ENCODE measurements at places on chromosomes 3 and 15.
A peak's percentile ranks its signal among the peaks of the same experiment; 100 is the strongest.

DNA sequence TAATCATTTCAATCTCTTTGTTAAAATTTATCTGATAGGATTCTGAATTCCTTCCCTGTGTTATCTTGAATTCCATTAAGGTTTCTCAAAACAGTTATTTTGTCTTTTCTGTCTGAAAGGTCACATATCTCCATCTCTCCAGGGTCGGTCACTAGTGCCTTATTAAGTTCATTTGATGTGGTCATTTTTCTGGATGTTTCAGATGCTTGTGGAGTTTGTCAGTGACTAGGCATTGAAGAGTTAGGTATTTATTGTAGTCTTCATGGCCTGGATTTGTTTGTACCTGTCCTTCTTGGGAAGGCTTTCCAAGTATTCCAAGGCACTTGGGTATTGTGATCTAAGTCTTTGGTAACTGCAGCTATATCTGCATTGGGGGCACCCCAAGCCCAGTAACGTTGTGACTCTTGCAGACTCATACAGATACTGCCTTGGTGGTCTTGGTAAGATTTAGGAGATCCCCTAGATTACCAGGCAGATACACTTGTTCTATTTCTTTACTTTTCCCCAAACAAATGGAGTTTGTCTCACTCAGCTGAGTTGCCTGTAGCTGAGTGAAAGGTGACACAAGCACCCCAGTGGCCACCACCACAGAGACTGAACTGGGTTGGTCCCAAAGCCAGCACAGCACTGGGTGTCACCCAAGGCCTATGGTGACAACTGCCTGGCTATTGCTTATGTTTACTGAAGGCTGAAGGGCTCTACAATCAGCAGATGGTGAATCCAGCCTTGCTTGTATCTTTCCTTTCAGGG lies 18.9 kb upstream of the SLC27A2 start:
- peaks cover 13% of the 10 kb centered on the region for H3K27me3 ChIP-seq
- peaks cover 1% of the 10 kb centered on the region for H3K4me1 ChIP-seq
- H3K4me3 ChIP-seq = no peak overlapping the region
- no peak for DNase-seq
- H3K36me3 ChIP-seq = peaks cover 3% of the 10 kb centered on the region

DNA sequence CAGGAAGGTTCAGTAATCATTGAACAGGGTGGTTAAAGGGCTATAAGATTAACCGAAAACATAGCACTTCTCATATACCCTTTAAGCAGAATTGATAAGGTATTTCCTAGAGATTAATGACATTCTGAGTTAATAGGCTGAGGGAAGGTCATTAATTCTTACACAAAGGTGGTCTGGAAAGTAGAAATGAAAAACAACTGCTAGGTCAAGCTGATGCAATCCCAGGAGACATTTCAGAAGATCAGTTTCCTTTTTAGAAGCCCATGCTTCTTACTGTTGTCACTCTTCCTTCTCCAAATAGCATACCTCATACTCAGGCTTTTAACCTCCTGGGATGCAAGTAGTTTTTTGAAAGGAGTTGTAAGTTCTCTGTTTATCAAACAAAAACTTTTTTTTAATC lies 8.8 kb downstream of the FILIP1L start:
- peaks cover 36% of the 10 kb centered on the region for H3K36me3 ChIP-seq
- H3K4me1 ChIP-seq = peaks cover 38% of the 10 kb centered on the region
- H3K27me3 ChIP-seq = no peaks in the 10 kb centered on the region
- H3K27ac ChIP-seq = peak overlapping the region; percentile 74
- no peak overlapping the region for H3K4me3 ChIP-seq
- DNase-seq = no peak

DNA sequence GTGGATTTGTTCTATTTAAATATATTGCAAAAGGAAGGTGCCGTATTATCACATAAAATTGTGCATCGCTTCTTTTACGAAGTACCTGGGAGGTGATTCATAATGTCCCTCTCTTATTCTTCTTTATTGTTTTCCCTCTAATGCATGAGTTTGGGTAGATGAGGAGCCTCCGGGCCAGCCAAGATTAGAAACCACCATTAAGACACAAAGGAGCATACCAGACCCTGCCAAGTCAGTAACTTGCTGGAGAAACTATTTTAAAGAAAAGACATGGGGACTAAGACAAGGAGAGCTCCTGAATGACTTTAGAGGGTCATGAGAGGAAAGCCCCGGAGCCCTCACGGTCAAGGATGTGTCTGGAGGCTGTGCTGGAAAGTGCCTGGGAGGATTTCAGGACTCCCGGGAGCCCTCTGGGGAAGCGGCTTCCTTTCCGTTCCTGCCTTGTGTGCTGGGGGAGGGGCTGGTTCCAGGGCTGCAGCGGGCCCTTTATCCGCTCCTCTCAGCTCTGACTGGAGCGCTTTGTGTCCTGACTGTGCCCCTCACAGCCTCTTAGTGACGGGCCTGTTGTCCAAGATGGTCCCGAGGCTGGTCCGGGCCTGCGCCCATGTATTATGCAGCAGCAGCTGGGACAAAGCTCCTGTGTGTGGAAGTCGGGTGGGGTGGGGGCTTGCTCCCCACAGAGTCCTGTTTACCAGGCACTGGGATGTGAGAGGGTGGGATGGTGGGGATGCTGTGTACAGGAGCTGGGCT lies 35.7 kb downstream of the CORO2B start:
- peaks cover 20% of the 10 kb centered on the region for H3K27me3 ChIP-seq
- H3K27ac ChIP-seq = no peak overlapping the region
- H3K4me3 ChIP-seq = no peak overlapping the region
- no peak for DNase-seq

DNA sequence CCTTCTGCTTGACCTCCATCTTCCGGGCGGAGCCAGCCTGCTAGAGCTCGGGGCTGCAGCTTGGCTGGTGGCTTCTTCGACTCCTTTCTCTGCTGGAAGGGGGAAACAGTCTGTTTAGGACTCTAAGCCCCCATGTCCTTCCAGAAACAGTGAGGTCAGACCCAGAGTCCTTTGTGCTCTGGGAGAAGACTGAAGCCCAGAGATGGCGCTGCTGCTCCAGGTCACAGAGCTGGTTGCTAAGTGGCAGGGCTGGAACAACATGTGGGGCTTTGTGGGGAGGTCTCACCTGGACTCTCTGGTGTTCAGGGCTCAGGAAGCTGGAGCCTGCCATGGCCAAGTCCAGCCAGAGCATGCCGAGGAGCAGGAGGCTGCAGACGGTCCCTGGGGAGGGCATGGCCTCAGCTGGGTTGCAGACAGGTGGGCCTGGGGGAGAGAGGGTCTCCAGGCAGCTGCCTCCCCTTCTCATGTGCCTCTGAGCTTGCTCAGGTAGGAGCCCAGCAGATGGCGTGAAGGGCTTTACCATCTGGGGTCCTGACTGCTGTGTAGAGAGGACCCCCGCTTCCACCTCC lies 2.9 kb downstream of the GHRL start:
- H3K4me3 ChIP-seq = no peak overlapping the region
- no peak overlapping the region for H3K27ac ChIP-seq
- peaks cover 23% of the 10 kb centered on the region for H3K4me1 ChIP-seq
- no peak for DNase-seq

DNA sequence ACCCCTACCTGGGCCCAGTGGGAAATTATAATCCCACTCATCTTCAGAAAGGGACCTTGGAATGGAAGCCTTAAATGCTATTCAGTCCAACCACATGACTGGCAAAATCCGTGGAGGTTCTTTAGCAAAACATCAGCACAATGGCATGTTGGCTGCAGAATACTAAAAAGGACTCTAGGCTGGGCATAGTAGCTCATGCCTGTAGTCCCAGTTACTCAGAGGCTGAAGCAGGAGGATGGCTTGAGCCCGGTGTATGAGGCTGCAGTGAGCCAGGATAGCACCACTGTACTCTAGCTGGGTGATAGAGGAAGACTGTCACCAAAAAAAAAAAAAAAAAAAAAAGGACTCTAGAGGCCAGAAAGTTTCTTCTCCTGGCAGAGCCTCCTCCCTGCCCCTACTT lies 60.6 kb upstream of the RYK start:
- no peak overlapping the region for H3K4me3 ChIP-seq
- no peak overlapping the region for H3K27ac ChIP-seq
- DNase-seq = no peak
- no peaks in the 10 kb centered on the region for H3K36me3 ChIP-seq
- peaks cover 60% of the 10 kb centered on the region for H3K27me3 ChIP-seq

DNA sequence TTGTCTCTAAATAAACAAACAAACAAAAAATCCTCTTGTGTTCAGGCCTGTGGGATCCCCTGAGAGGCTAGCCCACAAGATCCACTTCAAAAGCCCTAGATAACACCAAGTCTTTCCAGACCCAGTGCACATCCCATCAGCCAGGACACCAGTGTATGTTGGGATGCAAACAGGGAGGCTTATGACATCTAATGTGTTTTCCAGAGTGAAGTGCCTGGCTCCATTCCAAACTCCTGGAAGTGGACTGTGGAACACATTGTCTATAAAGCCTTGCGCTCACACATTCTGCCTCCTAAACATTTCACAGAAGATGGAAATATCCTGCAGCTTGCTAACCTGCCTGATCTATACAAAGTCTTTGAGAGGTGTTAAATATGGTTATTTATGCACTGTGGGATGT lies 57.0 kb downstream of the MLH1 start:
- H3K4me3 ChIP-seq = no peak overlapping the region
- DNase-seq = no peak
- H3K27ac ChIP-seq = no peak overlapping the region
- H3K4me1 ChIP-seq = peaks cover 6% of the 10 kb centered on the region
